Stimulated activated CD4-positive, alpha-beta T cell treated with anti-CD3 and anti-CD28 coated beads, TNF-alpha, amount 100 ng/mL, for 4 hours (primary cell): ENCODE measurements at places on chromosomes 5 and 9.
A peak's percentile ranks its signal among the peaks of the same experiment; 100 is the strongest.

DNA sequence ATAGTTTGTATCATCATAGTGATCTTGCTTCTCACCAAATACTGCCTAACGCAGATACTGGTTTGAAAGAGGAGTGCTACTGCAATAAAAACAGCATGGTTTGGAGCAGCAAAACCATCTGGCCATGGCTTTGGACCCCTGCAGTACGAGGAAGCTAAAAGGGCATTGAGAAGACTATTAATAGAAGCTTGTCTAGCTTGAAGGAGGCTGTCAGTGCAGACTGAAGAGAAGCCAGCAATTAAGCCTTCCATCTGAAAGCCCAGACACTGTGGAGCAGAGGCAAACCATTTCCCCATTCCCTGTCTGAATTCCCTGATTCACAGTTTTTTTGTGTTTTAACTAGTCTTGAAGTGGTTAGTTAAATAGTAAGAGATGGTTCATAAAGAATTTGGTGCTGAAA, 281.6 kb downstream of the PTPRD start:
- DNase-seq = no peak

GRCh38 chr9:108569624-108570023, 286.2 kb downstream of the ACTL7B start:
- no peak for DNase-seq

GRCh38 chr9:84759300-84759750, 89.8 kb downstream of the NTRK2 start:
- DNase-seq = no peak

GRCh38 chr9:4762108-4762885, 21.3 kb upstream of the AK3 start:
- DNase-seq = peak; percentile 64

- DNase-seq = no peak
Measured at GRCh38 chr5:16135506-16135905, 44.1 kb downstream of the MARCHF11 start.

DNA sequence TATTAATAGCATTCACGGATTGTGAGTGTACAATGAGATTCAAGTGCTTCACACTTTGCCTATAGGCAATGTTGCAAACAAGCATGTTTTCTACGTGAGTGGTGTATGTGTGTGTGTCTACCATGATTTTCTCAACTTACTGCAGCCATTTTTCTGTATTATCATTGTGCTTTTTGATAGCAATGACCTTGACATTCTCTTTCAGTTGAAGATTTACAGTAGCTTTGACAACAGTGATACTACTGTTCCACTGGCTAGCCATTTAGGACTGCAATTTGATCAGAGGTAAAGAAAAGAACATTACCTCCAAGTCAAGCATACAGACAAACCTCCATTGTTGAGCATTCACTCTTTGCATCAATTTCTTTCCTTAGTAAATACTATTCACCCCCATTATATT, 297.0 kb downstream of the MAN2A1 start:
- no peak for DNase-seq

GRCh38 chr9:35980289-35981011, 22.5 kb upstream of the OR2S2 start:
- no peak for DNase-seq

- no peak for DNase-seq
Measured at GRCh38 chr5:5298068-5298633, 124.3 kb upstream of the ICE1 start.
